ENCODE measurements at places on chromosomes 2 and 18. TPM values are rescaled to one million over a fixed set of nuclear protein-coding genes. Genes with fewer than 3 reads are reported as not detected.

DNA sequence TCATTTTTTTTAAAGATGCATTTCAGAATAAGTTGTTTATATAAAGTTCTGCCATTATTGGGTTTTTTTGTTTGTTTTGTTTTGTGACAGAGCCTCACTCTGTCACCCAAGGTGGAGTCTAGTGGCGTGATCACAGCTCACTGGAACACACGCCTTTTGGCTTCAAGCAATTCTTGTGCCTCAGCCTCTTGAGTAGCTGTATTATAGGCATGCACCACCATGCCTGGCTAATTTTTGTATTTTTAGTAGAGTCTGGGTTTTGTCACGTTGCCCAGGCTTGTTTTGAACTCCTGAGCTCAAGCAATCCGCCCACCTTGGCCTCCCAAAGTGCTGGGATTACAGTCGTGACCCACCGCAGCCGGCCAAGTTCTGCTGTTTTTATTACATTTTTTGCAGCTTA is 72.3 kb downstream of the R3HDM1 start:
- DNase-seq: no peak

Gene RAD51AP2
- total RNA-seq: not detected

Gene UNC80
- 0.11 TPM for total RNA-seq

GRCh38 chr2:84131278-84131830 is 327.7 kb downstream of the SUCLG1 start:
- no peak for DNase-seq

Gene HOXD8
- 4.6 TPM for total RNA-seq

GRCh38 chr2:185979546-185980071 is 241.0 kb downstream of the FSIP2 start:
- no peak for DNase-seq
